ENCODE measurements at places on chromosomes 13 and 19.

DNA sequence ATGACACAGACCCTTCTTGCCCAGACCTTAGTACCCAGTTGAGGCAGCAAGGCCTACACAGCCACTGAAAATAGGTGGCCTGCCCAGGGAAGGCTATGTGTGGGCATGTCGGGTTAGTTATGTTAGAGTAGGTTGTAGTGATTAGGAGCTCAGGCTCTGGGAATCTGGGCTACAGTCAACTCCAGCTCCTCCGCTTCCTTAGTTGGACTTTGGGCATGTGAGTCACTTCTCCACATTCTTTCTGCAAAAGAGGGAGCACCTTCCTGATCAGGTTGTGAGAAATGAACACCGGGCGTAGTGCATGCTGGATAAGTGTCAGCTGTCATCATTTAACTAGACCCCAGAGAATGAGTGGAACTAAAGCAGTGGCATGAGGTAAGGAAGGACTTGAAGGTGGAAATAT is 64.8 kb downstream of the ARHGAP35 start:
- peak; percentile 21 for DNase-seq

DNA sequence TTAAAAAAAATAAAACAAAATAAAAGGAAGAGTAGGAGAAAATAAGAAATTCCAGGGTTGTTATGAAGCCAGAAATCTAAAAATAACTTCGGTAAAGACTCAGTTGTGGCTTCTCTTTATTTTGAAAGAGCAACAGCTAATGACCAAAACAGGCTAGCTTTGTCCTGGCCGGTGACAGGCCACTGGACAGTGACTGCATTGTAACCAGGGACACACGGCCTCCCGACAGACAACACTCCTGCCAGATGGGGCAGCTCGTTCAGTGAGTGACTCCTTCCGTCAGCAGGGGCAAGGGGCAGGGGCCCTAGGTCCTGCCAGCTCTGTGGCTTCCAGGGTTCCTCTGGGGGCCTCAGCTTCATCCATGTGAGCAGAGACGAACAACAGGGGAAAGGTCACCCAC is 173.4 kb downstream of the KATNAL1 start:
- peak; percentile 30 for DNase-seq

DNA sequence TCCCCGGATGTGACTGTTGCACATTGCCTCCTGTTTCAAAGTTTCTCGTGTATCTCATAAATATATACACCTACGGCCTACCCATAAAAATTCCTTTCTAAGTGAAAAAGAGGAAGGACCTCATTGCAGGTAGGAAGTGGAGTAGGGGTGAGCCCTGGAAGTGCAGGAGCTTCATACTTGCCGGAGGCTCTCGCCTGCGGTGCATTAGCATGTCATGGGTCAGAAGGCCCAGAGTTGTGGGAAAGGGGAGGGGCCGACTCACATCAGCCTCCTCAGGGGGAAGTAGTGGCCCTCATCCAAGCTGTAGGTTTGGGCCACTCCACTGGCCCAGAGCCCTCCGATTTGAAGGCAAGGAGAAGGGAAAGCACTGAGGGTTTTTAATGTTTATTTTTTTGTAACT is 26.0 kb upstream of the IRS2 start:
- DNase-seq = no peak

- no peak for DNase-seq
Measured at GRCh38 chr19:6568816-6569215, 22.1 kb downstream of the CD70 start.

DNA sequence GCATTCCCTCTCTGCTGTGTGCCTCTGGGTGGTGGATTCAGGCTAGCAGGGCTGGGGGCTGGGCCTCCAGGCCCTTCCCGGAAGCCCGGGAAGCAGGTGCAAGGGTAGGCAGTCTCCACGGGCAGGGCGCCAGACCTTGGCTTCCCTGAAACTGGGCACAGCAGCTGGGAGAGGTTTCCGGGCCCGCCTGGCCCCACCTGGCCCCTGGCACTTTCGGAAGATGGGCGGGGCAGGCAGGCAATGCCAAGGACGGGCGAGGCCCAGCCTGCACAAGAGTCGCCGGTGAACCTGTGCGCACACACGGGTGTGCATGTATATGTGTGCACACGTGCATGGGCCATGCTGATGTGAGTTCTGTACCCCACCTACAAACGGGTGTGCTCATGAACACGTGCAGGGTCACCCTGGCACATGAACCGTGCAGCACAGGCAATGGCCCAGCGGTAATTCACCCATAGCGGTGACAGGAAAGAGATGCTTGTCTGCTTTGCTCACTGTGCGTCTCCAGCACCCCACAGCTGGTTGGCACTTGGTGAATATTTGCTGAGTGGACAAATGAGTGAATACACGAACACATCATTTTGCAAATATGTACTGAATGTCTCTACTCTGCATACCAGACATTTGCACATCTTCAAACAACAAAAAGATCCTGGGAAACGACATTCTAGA is 15.3 kb downstream of the GADD45B start:
- no peak for DNase-seq

DNA sequence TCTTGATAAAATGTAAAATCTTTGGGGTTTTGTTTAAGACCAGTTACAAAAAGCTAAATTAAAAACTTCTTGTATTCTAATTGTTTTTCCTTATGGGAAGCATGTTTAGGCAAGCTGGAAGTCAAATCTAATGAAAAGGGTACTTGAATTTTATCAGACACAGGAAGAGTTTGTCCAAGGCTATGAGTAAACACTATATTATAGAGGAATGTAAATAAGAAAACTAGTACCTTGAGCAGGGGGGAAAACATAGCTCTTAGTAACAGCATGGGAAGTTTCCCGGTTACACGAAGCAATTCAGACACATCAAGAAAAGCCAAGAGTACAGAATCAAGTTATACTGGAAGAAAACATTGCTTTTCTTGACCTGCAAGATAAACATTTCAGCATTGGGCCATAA is 19.8 kb upstream of the ZNF780A start:
- no peak for DNase-seq

- no peak for DNase-seq
Measured at GRCh38 chr13:37944869-37945442, 75.4 kb upstream of the TRPC4 start.

DNA sequence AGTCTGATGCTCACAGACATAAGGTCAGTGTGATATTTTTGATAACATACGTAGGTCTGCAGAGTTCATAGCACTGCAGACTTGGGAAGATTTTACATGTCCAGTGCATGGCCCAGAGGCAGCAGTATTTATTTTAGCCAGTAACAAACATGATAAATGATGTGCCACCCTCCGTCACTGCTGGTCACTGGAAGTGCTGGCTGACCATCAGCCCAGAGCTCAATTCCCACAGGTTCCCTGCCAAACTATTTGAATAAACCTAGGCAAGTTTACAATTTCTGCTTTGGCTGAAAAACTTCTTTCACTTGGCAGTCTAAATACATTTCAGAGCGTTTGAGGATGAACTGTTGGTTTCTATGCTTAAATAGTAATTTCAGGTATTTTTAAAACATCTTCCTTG is 135.5 kb upstream of the EDNRB start:
- peak; percentile 23 for DNase-seq

GRCh38 chr13:111919286-111919685 is 147.7 kb upstream of the SOX1 start:
- DNase-seq = no peak

- DNase-seq = no peak
Measured at GRCh38 chr13:42396501-42396900, 124.5 kb downstream of the AKAP11 start.

- no peak for DNase-seq
Measured at GRCh38 chr19:49793561-49793840, 19.6 kb downstream of the FUZ start.

- DNase-seq = peak; percentile 91
Measured at GRCh38 chr13:106567474-106568298, at the start of gene ARGLU1. Gene ARGLU1, minus strand, starts transcription at chr13:106568137. Its CDS starts 218 bp downstream, at chr13:106567919.

- no peak for DNase-seq
Measured at GRCh38 chr19:29293292-29293691, 80.3 kb upstream of the UQCRFS1 start.

- DNase-seq = no peak
Measured at GRCh38 chr13:20190481-20191310, 2.0 kb downstream of the GJB2 start.

- no peak for DNase-seq
Measured at GRCh38 chr13:37097076-37097475, 8.4 kb downstream of the CSNK1A1L start.

DNA sequence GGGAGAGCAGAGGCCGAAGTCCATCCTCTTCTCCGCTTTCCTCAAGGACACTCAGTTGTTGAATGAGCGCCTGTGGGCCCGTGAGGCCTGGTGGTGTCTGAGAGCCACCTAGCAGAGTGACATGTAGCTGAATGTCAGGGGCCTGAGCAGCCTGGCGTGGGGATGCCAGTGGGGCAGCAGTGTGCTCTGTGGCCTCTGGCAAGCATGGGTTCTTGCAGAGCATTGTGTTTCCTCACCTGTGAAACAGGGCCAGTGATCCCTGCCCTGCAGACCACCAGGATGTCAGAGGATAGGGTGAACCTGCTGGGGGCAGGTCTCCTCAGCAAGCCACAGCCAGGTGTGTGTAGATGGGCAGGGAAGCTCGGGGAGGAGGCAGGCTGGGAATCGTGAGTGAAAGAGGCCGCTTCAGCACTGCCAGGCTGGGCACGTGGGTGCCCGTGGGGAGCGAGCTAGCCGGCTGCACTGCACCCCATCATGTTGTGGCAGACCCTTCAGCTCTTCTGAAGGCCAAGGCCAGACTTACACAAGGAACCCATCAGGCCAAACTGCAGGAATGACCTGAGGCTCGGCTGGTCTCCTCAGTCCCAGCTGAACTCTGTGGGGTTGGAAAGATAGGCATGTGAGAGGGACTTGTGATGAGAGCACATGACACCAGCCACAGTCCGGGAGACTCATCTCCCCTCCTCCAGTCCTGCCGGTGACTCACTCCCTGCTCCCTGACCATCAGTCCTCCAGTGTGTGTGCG is 5.0 kb downstream of the PPP1R37 start:
- DNase-seq = no peak

DNA sequence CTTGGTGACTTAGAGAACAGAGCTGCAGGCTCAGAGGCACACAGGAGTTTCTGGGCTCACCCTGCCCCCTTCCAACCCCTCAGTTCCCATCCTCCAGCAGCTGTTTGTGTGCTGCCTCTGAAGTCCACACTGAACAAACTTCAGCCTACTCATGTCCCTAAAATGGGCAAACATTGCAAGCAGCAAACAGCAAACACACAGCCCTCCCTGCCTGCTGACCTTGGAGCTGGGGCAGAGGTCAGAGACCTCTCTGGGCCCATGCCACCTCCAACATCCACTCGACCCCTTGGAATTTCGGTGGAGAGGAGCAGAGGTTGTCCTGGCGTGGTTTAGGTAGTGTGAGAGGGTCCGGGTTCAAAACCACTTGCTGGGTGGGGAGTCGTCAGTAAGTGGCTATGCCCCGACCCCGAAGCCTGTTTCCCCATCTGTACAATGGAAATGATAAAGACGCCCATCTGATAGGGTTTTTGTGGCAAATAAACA is 9.9 kb downstream of the APOC1 start:
- no peak for DNase-seq

- no peak for DNase-seq
Measured at GRCh38 chr19:31145007-31145406, 204.2 kb downstream of the TSHZ3 start.

Measured in hippocampal formation (tissue), 2 donors.